Common myeloid progenitor, CD34-positive (primary cell): ENCODE measurements at places on chromosomes 12 and 14.

DNA sequence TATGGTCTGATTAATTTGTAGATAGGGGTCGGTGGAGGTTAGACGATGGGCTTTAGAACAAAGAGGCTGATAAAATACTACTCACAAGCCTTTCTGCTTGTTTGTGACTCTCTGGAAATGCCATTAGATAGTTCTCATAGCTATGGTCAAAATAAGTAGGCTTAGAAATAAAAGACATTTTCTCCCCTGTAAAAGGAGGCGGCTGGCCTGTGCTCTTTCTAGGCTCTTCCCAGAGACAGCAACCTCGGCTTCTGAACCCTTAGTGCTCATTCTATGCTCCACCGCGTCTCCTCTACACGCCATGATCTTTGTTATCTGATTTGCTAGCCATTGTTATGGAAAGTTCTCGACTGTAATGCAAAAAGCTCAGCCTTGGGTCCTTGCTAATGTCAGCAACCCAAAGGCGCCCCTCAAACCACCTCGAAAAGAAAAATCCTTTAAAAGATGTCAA is 64.5 kb downstream of the CRADD start:
- no peak for DNase-seq

- DNase-seq: no peak
These were observed 21.1 kb downstream of the TMEM117 start for GRCh38 chr12:43856972-43857371.

DNA sequence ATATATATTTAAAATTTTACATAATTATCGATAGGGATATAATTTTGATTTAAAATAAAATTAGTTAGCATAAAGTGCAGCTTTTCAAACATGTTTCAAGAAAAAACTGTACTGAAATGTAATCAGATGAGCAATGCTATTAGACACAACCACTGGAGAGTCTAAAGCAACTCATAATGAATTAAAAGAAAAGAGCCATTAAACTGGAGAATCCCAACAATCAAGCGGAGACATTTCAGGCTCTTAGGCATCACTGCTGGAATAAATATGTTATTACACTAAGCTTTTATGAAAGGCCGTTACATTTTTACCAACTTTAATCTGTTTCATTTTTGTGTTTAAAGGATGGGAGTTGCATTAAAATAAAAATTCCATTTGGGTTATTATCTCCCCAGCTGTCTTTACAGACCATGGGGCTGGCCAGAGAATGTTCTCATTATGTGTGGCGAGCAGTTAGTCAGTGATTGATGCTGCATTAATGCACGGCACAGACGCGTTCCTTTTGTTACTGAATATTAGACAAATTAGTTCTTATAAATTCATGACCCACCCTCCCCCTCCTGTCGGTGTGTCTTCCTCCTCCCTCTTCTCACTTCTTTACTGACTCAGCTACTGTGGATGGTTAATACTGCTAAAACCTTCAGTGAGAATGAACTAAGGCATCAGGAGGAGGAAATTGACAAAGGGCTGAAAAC is 156.8 kb downstream of the PDZRN4 start:
- no peak for DNase-seq

GRCh38 chr12:80293759-80294158 is 150.3 kb upstream of the PTPRQ start:
- no peak for DNase-seq

DNA sequence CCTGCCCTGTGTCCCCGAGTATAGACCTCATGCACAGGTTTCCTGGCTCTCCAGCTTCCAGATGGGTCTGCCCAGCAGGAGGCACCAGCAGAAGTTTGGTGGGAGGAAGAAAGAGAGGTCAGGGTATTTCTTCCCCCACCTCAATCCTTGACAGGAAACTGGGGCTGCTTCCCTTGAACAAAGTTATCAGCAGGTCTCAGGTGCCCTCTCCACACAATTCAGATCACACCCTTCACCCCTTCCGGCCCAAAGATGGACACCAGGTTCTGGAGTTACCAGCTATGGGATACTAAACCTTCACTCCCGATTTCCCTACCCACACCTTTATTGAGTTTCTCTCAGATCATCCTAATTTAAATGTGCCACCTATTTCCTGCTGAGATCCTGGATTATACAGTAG is 1.2 kb downstream of the SART3 start:
- no peak for DNase-seq

DNA sequence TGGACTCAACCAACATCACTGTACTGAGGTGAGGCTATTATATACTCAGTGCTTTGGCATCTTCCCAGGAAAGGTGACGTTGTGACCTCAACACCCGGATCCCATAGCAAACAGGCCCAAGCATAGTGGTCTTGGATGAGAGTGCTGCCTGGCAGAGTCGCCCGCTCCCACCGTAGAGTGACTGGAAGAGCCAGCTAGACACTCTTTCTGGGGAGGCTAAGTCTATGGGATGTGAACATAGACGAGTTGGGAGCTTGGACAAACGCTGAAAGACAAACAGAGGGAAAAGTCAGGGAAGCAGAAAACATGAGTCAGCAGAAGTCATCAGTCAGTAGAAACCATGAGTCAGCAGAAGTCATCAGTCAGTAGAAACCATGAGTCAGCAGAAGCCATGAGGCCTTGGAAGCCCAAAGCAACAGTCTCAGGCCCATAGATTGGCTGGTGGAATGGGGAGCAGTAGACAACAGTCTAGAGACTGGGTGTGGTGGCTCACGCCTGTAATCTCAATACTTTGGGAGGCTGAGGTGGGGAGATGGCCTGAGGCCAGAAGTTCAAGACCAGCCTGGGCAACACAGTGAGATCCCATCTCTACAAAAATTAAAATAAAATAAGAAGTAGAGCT is 66.4 kb upstream of the MAP1LC3B2 start:
- peak; percentile 91 for DNase-seq

- no peak for DNase-seq
These were observed 320.6 kb downstream of the RAD51B start for GRCh38 chr14:68140076-68140741.

- no peak for DNase-seq
These were observed 126.0 kb upstream of the VRK1 start for GRCh38 chr14:96671218-96671617.

- no peak for DNase-seq
These were observed 208.7 kb downstream of the RBM19 start for GRCh38 chr12:113757221-113758002.

- no peak for DNase-seq
These were observed 40.2 kb downstream of the TFCP2 start for GRCh38 chr12:51132693-51133092.

- no peak for DNase-seq
These were observed 123.7 kb downstream of the SLC25A21 start for GRCh38 chr14:37048666-37049071.

GRCh38 chr12:51809193-51809592 is 39.3 kb downstream of the FIGNL2 start:
- DNase-seq: no peak

DNA sequence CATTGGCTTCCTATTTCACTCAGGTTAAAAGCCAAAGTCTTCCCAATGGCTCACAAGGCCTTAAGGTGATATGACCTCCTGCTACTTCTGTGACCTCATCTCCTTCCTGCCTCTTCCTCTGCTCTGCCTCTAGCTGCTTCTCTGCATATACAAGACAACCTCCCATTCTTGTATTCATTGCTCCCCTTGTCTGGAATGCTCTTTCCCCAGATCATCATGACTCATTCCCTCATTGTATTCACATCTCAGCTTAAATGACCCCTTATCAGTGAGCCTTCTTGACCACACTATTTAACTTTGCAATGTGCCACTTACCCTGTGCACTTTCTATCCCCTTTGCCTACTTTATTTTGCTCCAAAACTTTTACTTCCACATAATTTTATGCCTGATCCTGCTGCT is 90.2 kb downstream of the PPP1R12A start:
- DNase-seq: no peak

DNA sequence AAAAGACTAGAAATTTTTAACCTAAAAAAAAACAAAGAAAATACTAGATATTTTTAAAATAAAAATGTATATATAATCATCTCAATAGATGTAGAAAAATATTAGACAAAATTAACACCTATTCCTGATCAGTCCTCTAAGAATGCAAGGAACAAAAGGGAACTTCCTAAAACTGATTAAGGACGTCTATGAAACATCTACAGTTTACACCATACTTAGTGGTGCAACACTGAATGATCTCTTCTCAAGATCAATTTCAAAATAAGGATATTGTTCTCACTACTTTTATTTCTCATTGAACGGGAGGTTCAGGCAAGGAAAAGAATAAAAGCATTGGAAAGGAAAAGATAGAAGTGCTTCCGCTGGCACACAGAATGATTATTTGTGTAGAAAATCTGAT is 16.0 kb downstream of the OLR1 start:
- DNase-seq: no peak

DNA sequence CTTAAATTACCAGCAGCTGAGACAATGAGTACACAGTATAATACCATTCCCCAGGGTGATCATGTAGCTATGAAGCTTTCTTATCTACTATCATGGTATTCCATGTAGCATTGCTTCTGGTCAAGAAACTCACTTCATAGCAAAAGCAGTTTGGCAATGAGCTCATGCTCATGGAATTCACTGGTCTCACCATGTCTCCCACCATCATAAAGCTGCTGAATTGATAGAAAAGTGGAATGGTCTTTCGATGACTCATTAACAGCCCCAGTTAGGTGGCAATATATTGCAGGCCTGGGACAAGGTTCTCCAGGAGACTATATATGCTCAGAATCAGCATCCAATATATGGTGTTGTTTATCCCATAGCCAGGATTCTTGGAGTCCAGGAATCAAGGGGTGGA is 553.7 kb downstream of the FOXG1 start:
- DNase-seq: no peak

GRCh38 chr12:127459166-127459565 is 807.8 kb upstream of the TMEM132C start:
- DNase-seq: no peak

DNA sequence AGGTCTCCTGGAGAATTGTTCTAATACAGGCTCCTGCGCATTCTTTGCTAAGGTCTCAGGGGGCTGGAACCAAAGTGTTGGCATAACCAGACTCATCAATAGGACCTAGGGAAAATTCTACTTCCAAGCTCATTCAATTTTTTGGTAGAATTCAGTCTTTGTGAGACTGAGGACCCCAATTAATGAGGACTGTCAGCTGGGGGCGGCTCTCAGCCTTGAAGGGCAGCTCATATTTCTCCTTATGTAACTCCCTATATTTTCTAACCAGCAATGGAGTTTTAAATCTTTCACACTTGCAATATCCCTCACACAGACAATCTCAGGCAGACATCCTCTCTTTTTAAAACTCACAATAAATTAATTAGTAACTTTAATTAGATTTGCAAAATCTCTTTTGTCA is 476.4 kb upstream of the LRFN5 start:
- DNase-seq: no peak

GRCh38 chr12:92462049-92462448 is 240.7 kb upstream of the PLEKHG7 start:
- DNase-seq: peak; percentile 47

- no peak for DNase-seq
These were observed 42.1 kb downstream of the DAO start for GRCh38 chr12:108921946-108922345.

GRCh38 chr14:64053694-64054669 is 201.2 kb downstream of the SYNE2 start:
- DNase-seq: no peak
